ENCODE measurements at places on chromosomes 12 and 14.

- DNase-seq, result no peak
These were observed 268.7 kb downstream of the ZFP36L1 start for GRCh38 chr14:68523989-68524725.

GRCh38 chr12:52964556-52965336 is 15.8 kb downstream of the KRT18 start:
- DNase-seq, result no peak

- DNase-seq, result no peak
These were observed 205.8 kb downstream of the SPTSSA start for GRCh38 chr14:34256223-34256622.

- DNase-seq, result no peak
These were observed 61.6 kb downstream of the LRRC9 start for GRCh38 chr14:59981564-59981963.

GRCh38 chr14:65302571-65303189 is 109.8 kb upstream of the FUT8 start:
- DNase-seq, result peak; percentile 91

DNA sequence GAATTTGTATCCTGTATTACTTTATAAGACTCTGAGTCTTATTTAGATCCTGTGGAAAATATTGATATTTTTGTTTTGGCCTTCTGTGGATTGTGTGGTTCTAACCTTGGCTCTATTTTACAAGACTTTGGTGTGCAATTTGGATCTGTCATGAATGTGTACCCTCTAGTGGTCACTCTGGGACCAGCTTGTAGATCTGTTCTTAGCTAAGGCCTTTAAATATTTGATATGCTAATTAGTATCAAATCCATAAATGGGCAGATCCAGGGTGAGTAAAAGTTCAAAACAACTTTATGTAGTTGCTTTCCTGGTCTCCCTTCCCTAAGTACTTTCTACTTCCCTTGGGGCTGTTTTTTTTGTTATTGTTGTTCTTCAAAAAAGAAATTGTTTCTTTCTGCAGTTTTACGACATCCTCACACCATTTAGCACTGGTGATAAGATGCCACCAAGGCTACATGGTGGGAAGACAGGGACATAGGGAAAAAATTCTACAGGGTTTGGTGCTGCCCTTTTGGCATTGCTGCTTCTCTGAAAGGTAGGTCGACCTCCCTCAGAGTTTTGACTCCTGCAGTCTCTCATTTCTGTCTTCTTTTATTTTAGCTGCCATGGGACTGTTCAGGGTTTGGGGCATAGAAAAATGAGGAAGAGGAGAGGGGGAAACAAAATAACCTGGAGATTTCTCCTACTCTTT is 238.5 kb downstream of the GPHN start:
- no peak for DNase-seq

DNA sequence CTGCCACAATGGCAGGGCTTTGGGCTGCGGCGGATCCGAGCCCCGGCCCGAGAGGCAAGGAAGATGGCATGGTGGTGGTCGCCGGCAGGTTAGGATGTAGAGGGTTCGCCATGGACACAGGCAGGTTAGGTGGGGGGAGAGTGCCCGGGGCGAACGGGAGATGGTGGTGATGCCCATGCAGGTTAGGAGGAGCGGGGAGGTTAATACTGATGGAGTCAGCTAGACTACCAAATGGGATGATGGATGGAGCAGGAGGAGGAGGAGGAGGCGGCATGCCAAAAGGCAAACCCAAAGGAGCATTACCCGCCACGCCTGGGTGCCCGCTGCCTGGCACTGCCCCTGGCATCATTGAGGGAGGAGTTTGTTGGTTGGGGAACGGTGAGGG is 6.2 kb downstream of the MYL6 start:
- DNase-seq, result no peak

DNA sequence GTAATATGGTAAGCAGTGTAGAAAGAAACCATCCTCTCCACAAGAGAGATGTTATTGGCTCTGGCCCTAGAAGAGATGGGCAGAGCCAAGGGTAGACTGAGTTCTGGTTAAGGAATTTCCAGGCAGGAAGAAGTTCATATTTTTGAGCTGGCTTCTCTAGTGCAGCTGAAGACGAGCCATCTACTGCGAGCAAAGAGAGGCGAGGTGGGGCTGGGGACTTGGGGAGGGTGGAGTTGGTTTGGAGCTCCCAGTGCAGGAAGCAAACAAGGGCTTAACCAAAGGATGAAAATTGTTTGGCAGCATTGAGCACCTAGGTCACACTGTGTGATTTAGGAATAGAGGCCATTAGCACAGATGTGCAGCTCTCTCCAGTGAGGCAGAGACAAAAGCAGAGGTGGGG is 239.6 kb downstream of the ZFP36L1 start:
- no peak for DNase-seq

DNA sequence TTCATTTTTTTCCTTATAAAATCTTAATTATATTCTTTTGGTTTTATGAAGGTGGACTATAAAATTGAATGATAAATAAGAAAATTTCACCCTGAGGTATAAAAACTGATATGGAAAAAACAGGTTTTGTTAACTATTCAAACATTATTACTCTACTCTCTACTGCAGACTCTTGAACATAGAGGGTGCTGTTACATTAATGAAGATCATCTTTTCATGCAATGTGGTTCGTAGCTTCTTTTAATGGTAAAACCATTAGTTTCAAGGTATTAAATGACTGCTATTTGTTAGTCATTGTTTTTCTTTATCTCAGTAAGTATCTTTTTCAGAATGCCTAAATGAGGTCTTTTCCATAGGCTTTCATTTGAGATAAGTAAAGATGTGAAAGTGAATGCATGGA is 510.4 kb downstream of the SLC16A7 start:
- DNase-seq, result no peak

GRCh38 chr14:77059276-77059915 is 30.9 kb upstream of the IRF2BPL start:
- peak; percentile 71 for DNase-seq

- no peak for DNase-seq
These were observed 27.0 kb downstream of the P2RX7 start for GRCh38 chr12:121159467-121160307.

DNA sequence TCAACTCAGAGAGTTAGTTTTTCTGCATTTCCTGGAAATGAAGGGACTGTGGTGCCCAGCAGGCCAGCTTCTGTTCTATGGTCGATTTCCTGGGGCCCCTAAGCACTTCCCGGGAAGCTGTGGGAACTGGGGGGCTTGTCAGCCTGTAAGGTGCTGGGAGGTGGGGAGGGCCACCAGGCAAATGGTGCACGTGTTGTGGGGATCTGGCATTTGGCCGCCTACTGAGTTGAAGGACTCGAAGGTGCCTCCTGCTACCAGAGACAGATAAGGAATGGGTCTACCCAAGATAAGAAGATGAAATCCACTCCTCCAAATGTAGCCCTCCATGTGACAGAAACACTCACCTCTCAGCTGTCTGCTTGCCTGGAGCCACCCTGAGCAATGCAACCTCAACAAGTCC is 341.7 kb downstream of the DPF3 start:
- no peak for DNase-seq

All from DMS153 (cell line).